ENCODE measurements at places on chromosomes 7 and 10.

GRCh38 chr7:50349963-50350944 is 45.7 kb downstream of the IKZF1 start:
- DNase-seq = no peak

GRCh38 chr10:90924552-90924951 is 3.7 kb upstream of the ANKRD1 start:
- no peak for DNase-seq

GRCh38 chr7:134619627-134620331 is 26.9 kb upstream of the BPGM start:
- DNase-seq = peak; percentile 91

GRCh38 chr10:49331431-49331830 is 32.5 kb downstream of the C10orf71 start:
- DNase-seq = no peak

- no peak for DNase-seq
These were observed 31.8 kb downstream of the SMURF1 start for GRCh38 chr7:99112097-99112496.

DNA sequence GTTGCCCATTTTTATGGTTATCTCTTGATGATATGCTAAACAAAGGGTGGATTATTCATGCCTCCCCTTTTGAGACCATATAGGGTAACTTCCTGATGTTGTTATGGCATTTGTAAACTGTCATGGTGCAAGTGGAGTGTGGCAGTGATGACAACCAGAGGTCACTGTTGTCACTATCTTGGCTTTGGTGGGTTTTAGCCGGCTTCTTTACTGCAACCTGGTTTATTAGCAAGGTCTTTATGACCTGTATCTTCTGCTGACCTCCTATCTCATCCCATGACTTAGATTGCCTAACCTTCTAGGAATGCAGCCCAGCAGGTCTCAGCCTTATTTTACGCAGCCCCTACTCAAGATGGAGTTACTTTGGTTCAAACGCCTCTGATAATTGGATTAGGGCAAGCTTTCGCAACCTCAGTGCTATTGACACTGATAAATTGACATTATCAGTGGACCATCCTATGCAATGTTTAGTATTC is 36.9 kb downstream of the BAG3 start:
- no peak for DNase-seq

DNA sequence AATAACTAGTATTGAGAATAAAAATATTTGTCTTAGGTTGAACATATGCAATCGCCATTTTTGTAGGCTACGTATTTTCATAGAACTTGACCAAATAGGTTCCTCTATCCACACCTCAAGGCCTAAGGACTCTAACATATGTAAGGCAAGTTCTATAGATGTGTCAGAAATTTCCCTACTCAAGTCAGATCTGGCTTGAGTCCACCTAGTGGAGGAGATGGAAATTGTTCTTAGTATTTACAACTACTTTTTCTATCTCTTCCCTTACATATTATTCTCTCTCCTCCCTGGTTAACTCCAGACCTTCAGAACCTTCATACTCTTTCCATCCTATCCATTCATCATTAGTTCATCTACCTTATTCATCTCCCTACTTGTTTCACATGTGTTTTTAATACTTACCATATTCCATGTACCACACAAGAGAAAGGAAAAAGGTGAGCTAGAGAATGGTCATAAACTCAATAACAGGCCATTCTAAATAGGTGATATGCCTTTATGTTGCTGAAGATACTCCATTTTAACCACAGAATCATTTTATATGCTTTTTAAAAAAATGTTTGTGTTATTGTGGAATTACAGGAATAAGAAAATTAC is 174.5 kb upstream of the HDAC9 start:
- peak; percentile 60 for DNase-seq

DNA sequence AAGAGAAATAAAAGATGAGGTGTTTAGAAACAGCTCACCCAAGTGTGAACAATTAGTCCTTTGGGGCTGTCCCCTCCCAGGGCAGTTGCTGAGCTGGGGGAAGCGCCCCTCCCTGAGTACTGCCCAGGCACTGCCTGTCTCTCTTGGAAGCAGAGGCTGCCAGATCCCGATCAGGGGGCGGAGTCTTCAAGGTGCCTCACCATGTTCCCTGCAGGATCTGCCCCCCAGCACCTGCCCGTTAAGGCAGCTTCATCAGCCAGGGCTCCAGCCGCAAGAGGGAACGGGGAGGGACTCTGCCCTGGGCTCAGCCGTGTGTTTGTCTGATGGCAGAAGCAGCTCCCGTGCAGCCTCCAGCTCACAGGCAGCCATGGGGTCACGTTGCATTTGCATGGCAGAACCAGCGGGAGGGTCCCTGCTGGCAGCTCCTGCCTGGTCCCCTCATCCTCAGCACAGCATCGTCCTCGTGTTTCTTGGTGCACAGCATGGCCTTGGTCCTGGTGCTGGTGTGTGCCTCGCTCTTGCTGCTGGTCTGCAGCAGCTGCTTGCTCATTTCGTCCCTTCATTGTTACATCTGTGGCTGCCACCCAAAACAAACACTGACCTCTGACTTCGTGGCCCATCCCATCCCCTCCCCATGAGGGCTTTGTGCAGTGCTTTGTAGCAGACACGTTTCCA is 10.7 kb upstream of the DPYSL4 start:
- no peak for DNase-seq

DNA sequence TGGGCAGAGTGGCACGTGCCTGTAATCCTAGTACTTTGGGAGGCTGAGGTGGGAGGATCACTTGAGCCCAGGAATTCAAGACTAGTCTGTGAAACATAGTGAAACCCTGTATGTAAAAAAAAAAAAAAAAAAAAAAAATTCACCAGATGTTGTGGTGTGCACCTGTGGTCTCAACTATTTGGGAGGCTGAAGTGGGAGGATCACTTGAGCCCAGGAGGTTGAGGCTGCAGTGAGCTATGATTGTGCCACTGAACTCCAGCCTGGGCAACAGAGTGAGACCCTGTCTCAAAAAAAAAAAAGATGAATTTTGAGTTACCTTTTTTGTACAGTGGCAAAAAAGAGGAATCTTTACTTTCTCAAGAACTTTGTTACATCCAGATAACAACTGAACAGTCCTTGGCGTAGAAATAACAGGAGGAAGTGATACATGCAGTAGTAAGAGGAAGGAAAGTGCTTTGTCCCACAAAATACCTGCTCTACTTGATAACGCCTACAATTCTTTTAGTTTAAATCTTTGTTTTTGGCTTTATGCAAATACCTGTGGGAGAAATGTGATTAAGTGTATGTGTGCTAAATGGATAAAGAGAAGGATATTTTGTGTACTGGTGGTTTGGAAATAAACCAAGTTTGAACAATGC is 29.3 kb downstream of the SPAG6 start:
- no peak for DNase-seq

DNA sequence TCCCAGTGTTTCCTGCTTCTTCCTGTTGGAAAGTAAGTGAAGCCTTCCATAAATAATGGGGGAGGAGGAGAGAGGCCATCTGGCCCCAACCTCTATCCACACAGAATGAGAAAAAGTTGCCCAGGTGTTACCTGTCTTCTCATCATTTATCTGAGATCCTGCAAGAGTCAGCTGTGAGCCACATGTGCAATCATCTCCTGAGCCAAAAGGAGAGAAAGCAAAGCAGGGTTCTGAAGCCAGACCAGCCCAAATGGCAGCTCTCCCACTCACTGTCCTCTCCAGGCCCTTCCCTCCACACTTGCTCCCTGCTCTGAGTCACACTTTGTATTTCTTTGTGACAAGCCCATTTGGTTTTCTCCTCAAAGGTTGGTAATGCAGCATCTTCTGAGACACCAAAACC is 65.9 kb downstream of the FAM204A start:
- DNase-seq = no peak

DNA sequence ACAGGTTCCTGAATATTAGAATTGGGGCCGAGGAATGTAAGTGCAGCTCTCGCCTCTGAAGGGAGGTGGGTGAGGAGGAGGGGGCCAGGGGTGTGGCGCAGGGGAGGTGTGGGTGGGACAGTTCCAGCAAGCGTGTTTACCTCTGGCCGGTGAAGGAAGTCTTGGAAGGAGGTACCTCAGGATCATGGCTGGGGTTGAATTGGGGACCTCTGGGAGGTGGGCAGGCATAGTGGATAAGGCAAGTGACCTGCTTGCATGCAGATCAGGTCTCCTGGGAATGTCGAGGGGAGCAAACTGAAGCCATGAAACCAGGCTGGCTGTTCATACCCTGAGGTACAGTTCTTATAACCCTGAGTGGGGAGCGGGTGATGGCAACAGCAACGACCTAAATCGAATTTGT is 2.0 kb downstream of the ZNF775 start:
- no peak for DNase-seq

- DNase-seq = no peak
These were observed 65.9 kb upstream of the KCND2 start for GRCh38 chr7:120207037-120207436.

DNA sequence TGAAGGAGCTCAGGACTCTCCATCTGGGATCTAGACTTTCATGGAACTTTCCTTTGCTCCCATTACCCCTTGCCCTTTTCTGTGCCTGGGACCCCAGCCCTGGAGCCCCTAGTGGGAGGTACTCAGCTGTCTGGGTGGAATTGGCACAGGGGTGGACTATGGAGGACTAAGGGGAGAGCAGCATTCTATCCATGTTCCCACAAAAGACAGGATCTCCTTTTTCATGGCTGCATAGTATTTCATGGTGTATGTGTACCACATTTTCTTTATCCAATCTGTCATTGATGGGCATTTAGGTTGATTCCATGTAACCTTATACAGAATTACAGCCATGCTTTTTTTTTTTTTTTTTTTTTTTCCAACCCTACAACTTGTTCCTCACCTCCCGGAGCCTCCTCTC is 89.1 kb downstream of the GALNT17 start:
- DNase-seq = no peak

GRCh38 chr10:122181876-122182275 is 89.2 kb upstream of the BTBD16 start:
- no peak for DNase-seq

DNA sequence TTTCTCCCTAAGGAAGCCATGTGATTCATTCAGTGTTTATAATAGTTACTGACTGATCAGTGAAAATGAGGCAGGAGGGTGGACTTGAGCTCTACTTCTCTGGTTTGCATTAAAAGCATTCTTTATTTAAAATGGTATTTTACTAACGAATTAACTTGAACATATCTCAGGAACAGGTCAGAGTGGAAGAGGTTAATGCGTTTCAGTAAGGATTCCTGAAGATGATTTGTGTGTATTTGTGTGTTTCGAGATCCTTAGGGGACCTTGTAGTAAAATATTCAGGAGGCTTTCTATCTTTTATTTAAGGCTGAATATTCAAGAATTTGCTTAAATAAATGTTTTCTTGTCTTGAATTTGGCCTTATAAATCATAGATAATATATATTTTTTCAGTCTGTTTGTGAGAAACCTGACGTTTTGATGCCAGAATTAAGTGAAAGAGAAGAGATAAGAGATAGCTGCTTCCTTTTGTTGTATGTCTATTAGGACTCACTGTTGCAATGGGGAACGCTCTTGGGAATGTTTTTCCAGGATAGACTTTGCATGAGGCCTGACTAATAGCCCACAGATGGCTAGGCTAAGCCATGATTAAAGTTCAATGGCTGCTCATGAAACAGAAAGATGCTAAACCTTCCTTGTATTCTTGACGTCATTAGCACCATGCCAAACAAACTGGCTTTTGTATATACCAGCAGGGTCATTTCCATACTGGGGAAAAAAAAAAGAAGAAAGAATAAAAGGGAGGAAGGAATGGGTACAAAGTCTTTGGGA is 93.8 kb upstream of the MTPN start:
- no peak for DNase-seq

DNA sequence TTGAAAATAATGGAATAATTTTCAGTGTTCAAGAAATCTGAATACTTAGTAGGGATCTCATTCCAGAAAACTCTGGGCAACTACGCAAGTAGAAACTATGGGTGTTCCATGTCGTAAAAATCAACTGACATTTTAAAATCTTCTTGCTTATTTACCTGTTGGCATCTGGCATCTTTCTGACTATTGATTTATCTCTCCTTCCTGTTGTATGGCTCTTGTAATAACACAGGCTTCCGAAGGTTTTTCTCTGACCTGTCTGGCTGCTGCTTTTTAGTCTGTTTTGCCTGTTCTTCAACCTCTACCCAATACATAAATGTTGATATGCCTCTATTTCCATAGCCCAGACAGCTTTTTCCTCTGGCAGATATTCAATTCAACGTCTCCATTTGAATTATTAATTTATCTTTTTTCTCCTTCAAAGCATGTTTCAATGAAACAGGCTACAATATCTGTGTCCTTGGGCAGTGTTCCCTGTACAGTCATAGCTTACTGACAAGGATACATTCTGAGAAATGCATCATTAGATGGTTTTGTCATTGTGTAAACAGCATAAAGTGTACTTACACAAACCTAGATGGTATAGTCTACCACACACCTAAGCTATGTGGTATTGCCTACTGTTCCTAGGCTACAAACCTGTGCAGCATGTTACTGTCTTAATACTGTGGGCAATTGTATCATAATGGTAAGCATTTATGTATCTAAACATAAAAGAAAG is 105.9 kb upstream of the ETV1 start:
- no peak for DNase-seq

GRCh38 chr10:87546971-87547413 is 42.3 kb downstream of the MINPP1 start:
- no peak for DNase-seq

DNA sequence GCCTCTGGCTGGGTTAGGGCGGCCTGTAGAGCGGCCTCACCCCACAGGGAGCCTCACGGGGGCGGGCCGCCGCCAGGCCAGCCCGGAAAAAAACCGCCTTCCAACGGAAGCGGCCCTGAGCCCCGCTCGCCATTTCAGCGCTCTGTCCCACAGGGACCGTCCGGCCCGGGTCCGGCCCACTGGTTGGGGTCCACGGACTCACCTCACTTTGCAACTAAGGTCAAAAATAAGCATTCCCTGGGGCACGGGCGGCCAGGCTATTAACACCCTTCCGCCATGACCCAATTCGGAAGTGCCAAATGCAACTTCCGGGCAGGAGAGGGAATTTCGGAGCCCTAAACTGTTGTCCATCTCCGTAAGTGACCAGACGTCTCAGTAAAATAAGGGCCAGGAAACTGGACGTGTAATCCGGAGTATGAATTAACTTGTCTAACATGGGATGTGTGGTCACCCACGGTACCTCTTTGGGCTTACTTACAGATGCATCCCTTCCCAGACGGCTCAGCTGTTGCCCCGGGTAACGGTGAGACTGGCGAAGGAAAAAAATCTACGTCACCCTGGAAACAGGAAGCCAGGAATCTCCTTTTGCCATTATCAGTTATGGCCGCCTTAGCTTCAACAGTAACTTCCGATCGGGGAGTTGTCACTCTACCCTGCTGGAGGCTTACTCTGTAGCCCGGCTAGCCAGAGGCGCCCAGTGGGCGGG is at the start of gene BBIP1:
Gene BBIP1 (minus strand): TSS at position 538 of the 706 bp plus-strand sequence. CDS start 1,023 bp downstream, outside the sequence.
- peak; percentile 100 for DNase-seq

DNA sequence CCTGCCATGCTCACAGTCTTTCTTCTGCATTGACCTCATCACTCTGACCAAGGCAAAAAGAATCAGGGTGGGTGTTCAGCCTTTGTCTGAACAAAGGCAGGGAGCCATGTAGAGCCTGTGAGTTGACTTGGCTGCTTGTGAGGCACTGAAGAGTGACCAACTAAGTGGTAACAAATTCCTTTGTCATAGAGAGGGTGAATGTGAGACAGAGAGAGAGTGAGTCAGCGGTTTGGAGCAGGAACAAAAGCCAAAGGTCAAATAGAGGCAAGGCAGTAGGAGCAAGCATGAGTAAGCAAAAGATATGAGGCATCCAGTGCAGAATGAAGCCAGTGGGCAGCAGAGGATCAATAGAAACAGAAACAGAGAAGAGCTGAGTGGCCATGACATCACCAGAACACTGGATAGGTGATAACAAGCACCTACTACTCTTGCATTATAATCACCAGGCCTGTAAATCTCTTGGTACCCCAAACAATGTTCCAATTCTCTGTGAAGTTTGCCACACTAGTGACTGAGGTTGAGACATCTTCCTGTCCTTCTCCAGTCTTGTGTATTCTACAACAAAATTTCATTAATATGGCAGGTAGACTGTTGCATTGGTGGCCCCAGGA is 116.2 kb upstream of the LAMB4 start:
- DNase-seq = peak; percentile 90
